Karpas-422 (cell line): ENCODE measurements at places on chromosomes 5 and 9.

GRCh38 chr9:99220011-99220410, 1.7 kb downstream of the ALG2 start:
- no peak for DNase-seq

DNA sequence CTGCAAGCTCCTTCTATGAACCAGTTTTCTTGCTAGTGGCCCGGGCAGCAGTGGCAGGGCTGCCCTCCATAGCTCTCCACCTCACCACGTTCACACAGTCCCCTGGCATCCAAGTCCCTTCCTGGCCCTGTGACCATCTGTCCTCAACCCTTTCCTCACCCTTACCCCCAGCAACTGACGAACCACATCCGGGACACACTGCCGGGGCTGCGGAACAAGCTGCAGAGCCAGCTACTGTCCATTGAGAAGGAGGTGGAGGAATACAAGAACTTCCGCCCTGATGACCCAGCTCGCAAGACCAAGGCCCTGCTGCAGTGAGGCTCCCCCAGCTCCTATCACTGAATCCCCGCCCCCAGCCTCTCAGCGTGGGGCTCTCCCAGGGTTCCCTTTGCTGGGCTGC, 18.8 kb downstream of the DNM1 start:
- H3K4me3 ChIP-seq, result no peak overlapping the region
- DNase-seq, result no peak
- peaks cover 12% of the 10 kb centered on the region for H3K4me1 ChIP-seq
- H3K27ac ChIP-seq, result no peak overlapping the region
- H3K27me3 ChIP-seq, result no peaks in the 10 kb centered on the region

DNA sequence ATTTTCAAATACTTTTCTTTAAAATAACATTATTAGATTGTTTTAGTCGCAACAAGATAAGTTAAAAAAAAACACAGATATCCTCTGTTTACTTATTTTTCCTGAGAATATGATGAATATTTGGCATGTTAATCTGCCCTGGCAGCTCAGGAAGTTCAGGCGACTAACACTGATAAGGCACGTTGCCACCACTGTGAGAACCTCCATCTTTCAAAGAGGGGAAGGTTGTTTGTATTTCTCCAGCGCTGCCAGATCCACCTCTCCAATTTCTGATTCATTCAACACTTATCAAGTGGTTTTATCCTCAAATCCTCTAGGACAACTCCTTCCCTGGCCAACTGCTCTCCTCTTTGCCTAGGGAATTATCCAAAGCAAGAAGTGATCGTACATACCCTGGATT, 21.8 kb downstream of the CTNNAL1 start:
- no peak overlapping the region for H3K4me3 ChIP-seq
- H3K36me3 ChIP-seq, result peaks cover 24% of the 10 kb centered on the region; the same call in 1 of the 2 replicates
- H3K27ac ChIP-seq, result no peak overlapping the region

GRCh38 chr5:54713923-54714581, 196.5 kb downstream of the SNX18 start:
- H3K4me1 ChIP-seq, result no peaks in the 10 kb centered on the region
- H3K27ac ChIP-seq, result no peak overlapping the region

- no peak overlapping the region for H3K4me3 ChIP-seq
- H3K36me3 ChIP-seq, result no peaks in the 10 kb centered on the region
- DNase-seq, result no peak
- H3K4me1 ChIP-seq, result no peaks in the 10 kb centered on the region
- no peak overlapping the region for H3K27ac ChIP-seq
Measured at GRCh38 chr9:89449261-89449671, 48.6 kb downstream of the SEMA4D start.

- DNase-seq, result no peak
- H3K27ac ChIP-seq, result no peak overlapping the region
- H3K27me3 ChIP-seq, result no peaks in the 10 kb centered on the region
Measured at GRCh38 chr5:146744068-146744745, 134.3 kb downstream of the PPP2R2B start.

DNA sequence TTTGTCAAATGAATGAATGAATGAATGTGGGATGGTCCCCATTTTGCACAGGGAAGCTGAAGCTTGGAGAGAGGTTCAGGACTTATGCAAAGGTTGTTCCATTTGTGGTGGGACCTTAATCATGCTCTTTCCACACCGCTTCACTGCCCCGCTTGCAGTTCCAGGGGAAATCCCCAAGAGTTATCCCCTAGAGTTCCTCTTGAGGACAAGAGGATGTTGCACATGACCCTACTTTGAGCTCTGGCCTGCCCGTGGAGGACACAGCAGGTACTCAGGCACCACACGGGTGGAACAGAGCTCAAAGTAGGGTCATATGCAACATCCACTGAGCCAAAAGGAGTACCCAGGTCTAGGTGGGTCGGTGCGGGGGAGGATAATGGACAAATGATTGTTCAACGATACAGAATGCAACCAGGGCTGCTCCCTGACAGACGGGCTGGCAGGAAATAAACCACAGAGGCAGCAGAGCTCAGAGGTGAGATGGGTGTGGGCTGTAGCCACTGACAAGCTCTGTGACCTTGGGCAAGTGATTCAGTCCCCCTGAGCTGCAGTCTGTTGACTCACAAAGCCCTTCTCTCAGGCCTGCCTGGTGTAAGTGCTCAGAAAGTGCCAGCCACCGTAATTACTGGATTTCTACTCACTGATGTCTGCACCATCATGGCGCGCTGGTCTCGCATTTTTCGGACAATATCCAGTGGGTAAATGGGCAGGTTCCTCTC, 60.3 kb upstream of the EPB41L4B start:
- no peaks in the 10 kb centered on the region for H3K27me3 ChIP-seq
- no peak for DNase-seq
- H3K36me3 ChIP-seq, result no peaks in the 10 kb centered on the region
- no peak overlapping the region for H3K27ac ChIP-seq

DNA sequence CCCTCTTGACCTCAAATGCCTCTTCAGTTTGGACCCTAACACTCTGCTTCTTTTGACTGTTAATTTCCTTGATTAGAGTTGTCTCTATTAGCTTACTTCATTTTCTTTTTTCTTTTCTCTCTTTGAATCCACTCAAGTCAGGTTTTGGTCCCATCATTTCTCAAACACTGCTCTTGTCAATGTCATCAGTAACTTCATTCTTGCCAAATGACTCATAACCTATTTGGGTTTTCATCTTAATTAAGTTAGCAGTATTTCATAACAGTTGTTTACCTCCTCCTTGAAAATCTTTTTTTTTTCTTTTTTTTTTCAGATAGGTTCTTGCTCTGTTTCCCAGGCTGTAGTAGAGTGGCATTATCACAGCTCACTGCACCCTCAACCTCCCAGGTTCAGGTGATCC, 119.6 kb downstream of the PARP8 start:
- H3K4me3 ChIP-seq, result no peak overlapping the region
- no peak overlapping the region for H3K27ac ChIP-seq
- H3K36me3 ChIP-seq, result no peaks in the 10 kb centered on the region
- no peak for DNase-seq
- no peaks in the 10 kb centered on the region for H3K4me1 ChIP-seq
- no peaks in the 10 kb centered on the region for H3K27me3 ChIP-seq

DNA sequence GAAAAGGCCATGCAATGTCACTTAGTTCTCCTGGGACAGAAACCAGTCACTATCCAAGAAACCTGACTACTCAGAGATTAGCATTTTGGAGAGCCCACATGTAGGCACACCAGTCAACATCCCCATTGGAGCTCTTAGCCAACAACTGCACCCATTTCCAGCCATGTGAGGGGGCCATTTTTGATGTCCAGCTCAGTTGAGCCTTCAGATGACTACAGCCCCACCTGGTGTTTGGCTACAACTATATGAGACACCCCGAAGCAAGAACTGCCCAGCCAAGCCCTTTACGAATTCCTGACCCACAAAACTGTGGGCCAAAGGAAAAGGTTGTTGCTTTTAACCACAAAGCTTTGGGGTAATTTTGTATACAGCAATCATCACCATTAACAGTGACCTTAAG, 300.1 kb downstream of the ASTN2 start:
- no peak for DNase-seq

DNA sequence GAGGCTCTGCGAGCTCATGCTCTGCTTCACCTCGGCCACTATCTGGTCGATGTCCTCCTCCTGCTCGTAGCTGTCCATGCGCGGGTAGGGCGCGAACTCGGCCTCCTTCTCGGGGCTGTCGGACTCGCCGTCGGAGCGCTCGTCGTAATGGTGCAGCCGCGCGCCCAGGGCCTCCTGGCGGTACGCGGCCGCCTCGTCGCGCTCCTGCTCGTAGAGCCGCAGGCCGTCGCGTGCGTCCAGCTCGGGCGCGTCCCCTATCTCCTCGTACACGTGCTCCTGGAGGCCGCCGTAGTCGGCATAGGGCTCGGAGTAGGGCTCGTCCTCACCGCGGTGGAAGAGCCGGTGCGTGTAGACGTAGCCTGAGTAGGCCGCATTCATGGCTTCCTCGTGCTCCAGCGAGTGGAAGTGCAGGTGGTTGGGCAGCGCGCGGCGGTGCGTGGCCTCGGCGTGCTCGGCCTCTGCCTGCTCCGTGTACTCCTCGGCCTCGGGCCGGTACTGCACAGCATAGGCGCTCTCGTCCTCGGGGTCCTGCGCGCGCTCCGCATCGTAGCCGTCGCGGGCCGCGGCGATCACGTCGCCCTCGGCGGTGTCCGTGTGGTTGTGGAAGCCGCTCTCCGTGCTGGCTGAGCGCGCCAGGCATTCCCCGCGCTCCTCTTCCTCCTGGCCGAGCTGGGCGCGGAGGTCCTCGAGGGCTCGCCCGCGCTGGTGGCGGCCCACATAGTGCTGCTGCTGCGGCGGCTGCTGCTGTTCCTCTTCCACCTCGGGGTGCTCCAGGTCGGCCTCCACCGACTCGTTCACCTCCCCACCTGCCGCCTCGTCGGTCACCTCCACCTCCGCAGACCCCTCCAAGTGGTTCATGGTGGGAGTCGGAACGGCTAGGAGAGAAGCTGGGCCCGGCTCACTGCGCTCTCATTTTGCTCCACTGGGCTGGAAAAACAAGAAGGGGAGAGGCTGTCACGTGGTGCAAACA, 155.5 kb downstream of the APBA1 start:
- no peaks in the 10 kb centered on the region for H3K27me3 ChIP-seq
- no peak for DNase-seq
- no peak overlapping the region for H3K4me3 ChIP-seq
- no peaks in the 10 kb centered on the region for H3K4me1 ChIP-seq

DNA sequence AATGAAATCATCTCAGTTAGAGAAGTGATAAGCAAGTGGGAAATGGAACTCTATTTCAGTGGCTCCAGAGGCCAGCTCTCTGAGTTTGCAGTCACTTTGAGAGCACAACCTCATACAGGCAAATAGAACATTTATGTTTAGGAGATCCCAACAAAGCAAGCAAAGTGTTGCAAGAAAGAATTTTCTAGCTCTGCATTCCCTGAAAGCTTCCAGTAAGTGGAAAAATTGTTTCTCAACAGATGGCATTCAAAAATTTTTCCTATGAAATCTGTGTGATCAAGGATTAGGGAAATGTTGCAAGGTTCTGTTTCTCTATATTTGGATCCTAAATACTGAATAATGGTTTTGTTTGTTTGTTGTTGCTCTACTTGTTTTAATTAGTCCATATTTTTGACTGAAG, 764.2 kb upstream of the ZNF608 start:
- H3K27me3 ChIP-seq, result no peaks in the 10 kb centered on the region
- DNase-seq, result no peak
- no peaks in the 10 kb centered on the region for H3K36me3 ChIP-seq
- H3K4me3 ChIP-seq, result no peak overlapping the region

- no peak overlapping the region for H3K4me3 ChIP-seq
- no peaks in the 10 kb centered on the region for H3K36me3 ChIP-seq
- H3K4me1 ChIP-seq, result no peaks in the 10 kb centered on the region
- H3K27me3 ChIP-seq, result no peaks in the 10 kb centered on the region; the same call in 1 of the 2 replicates
- no peak for DNase-seq
Measured at GRCh38 chr5:132013711-132014110, 2.3 kb upstream of the ACSL6 start.

DNA sequence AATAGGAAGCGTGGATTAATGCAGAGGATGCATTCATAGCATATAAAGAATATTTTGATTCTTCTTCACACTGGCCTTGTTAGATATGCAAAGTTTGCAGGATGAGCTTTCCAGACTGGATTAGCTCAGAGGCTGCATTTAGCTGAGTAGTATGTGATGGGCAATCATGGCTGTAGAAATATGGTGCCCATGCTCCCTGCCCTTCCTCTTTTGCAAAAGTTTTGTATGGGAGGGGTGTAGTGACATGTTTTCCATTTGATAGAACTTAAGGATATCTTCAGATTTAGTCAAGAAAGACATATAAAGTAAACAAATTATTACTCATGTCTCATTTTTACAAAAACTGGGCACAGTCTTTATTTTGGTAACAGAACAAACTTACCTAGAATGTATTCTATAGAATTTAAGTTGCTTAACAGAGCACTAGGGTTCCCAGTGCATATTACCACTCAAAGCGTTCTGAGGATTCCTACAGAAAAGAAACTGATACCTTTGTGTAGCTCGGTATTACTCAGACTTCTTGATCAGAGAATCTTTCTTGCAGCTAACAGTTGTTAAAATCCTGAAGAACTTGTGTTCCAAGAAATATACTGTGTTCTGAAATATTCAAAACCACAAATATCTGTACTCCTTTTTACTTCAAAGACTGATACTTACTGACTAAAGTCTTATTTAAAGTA, 9.8 kb downstream of the GTF3C4 start:
- H3K36me3 ChIP-seq, result peaks cover 36% of the 10 kb centered on the region
- DNase-seq, result no peak
- H3K27me3 ChIP-seq, result no peaks in the 10 kb centered on the region
- no peak overlapping the region for H3K4me3 ChIP-seq
- no peaks in the 10 kb centered on the region for H3K4me1 ChIP-seq

DNA sequence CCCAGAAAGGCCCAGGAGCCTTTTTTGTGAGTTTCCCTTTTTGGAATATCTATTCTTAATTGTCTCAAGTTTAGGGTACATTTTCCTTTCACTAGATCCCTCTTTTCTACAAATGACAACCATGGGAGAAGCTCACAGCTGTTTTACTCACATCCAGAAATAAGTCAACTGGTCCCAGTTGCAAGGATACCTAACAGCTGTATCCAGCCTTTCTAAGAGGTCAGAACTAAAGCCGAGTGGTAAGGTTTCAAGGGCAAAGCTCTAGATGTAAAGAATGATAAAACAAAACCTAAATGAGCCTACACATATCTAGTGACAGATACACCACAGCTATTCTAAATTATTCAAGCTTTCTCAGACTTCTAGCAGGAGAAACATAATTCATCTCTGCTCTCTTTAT, 4.4 kb downstream of the FGF10 start:
- H3K36me3 ChIP-seq, result no peaks in the 10 kb centered on the region
- H3K27ac ChIP-seq, result no peak overlapping the region
- H3K27me3 ChIP-seq, result no peaks in the 10 kb centered on the region
- no peak overlapping the region for H3K4me3 ChIP-seq
- no peak for DNase-seq

DNA sequence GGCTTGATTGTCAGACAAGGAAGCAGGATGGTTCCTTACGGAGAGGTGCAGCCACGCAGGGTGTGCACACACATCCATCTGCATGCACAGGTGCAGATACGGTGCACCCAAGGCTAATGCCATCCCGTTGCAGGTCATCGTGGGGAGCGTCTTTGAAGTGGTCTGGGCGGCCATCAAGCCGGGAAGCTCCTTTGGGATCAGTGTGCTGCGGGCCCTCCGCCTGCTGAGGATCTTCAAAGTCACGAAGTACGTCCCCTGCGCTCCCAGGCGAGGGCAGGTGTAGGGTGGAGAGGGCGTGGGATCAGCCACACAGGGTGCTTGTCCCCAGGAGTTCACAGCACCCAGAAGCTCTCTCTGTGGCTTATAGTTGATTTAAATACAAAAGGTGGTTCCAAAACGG, 106.4 kb downstream of the CACNA1B start:
- H3K27me3 ChIP-seq, result no peaks in the 10 kb centered on the region
- H3K27ac ChIP-seq, result no peak overlapping the region
- H3K36me3 ChIP-seq, result no peaks in the 10 kb centered on the region
- DNase-seq, result no peak
- H3K4me1 ChIP-seq, result no peaks in the 10 kb centered on the region

GRCh38 chr9:135921749-135922310, 14.5 kb upstream of the CAMSAP1 start:
- H3K4me1 ChIP-seq, result peaks cover 5% of the 10 kb centered on the region
- no peak overlapping the region for H3K27ac ChIP-seq
- H3K27me3 ChIP-seq, result no peaks in the 10 kb centered on the region
- no peaks in the 10 kb centered on the region; the same call in 1 of the 2 replicates for H3K36me3 ChIP-seq
- no peak overlapping the region for H3K4me3 ChIP-seq
- DNase-seq, result no peak
